ENCODE measurements at places on chromosomes 5 and 9.

DNA sequence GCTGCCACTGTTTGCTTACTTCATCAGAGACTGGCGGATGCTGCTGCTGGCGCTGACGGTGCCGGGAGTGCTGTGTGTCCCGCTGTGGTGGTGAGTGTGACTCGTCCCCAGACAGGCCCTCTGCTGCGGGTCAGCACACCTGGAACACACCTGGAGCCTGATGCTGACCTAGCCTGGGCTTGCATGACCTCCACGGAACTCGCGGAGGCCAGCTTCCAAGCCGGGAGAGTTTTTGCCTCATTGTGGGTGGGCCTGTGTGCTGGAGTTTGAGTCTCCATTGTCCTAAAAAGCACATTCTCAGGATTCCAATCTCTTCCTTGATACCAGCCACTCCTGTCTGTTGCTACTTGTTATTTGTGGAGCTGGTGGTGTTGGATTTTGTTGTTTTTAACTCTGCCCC lies 28.1 kb downstream of the SLC22A4 start:
- DNase-seq = no peak

DNA sequence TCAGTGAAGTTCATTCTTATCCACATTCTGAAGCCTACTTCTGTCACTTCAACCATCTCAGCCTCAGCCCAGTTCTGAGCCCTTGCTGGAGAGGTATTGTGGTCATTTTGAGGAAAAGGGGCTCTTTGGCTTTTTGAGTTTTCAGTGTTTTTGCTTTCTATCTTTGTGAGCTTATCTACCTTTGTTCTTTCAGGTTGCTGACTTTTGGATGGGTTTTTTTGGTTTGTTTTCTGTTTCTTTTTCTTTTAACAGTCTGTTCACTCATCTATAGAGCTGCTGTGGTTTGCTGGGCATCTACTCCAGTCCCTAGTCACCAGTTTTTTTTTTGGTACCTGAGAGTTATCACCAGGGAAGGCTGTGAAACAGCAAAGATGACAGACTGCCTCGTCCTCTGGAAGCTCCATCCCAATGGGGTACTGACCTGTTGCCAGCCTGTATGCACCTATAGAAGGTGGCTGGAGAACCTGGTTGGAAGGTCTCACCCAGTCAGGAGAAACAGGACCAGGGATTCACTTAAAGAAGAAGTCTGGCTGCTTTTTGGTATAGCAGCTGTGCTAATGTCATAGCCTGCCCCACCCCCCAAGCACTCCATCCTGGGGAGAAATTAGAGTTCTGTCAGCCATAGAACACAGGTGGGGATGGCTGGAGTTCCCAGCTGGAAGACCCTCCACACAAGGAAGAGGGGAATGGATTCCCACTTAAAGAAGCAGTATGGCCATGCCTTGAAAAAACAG lies 138.6 kb upstream of the TSLP start:
- DNase-seq = no peak

- no peak for DNase-seq
These were observed 215.0 kb downstream of the FSTL4 start for GRCh38 chr5:133397348-133397747.

- no peak for DNase-seq
These were observed 17.8 kb upstream of the IFNE start for GRCh38 chr9:21499912-21500311.

- no peak for DNase-seq
These were observed 647 bp upstream of the MEGF9 start for GRCh38 chr9:120714846-120715388.

GRCh38 chr9:1071730-1072129 lies 21.6 kb downstream of the DMRT2 start:
- DNase-seq = no peak

DNA sequence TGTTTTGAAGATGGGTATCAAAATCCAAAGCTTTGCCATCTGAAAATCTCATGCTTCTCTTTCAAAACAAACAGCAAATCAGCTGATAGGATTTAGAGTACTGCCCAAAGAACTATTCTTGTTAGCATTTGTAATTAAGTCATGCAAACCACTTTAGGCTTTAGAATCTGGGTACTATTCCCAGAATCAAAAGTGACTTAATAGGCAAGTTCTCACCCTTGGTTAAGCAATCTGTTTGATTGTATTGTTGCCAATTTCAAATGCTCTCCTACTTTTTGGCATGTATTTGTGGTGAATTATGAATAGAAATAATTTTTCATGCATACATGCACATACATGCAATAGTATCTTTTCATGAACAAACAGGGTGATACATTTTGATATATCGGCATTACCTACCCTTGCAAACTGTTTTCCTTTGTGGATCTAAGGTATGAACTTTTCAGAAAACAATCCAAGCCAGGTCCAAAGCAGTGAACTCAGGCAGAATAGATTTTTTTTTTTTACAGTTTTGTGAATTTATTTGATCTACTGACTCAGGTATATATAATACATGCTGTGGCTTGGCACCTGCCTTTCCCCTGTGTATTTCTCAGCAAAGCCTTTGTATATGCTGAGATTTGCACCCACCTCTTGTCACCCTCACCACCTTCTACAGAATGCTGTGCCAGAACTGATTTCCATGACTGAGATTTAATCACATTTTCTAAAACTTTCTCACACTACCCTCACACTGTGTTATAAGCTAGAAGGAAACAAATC lies 9.0 kb downstream of the IL33 start:
- DNase-seq = no peak

- no peak for DNase-seq
These were observed 588.7 kb upstream of the CDH6 start for GRCh38 chr5:30604648-30605262.

GRCh38 chr9:37752642-37753488 lies 740 bp upstream of the TRMT10B start:
- DNase-seq = no peak

DNA sequence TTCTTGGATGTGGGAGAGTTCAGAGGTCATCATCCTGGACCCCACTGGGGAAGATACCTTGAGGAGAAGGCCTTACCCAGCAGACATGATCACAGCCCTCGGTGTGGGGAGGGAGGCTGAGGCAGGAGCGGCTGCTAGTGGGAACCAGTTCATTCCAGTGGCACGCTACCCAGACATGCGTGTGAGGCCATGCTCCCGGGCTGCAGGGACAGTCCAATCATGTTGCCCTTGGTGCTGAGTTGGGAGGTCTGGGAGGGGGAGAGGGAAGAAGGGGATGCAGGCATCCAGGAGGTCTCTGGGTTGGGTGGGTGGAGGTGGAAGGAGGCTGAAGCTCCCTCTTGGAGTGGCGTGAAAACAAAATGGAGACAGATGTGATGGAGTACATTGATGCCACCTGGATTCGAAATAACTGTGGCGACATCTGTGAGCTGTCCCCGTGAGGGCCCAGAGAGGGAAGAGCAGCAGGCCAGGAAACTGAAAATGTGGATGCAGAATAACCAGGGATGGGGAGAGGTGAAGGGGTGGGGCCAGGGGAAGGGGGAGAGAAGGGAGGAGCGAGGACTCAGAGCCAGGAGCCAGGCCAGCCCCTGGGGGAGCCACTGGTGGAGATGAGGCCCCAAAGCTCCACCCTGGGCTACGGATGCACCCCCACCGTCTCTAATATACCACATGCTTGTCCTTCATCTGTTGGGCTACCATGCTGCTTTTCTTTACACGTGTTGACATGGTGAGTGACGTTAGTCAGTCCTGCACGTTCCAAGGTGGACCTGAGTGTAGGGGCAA lies 16.2 kb downstream of the NDUFS6 start:
- DNase-seq = no peak

- no peak for DNase-seq
These were observed 726 bp upstream of the PSMB7 start for GRCh38 chr9:124415852-124416484.

- DNase-seq = no peak
These were observed 22.1 kb downstream of the WNK2 start for GRCh38 chr9:93205896-93206575.

DNA sequence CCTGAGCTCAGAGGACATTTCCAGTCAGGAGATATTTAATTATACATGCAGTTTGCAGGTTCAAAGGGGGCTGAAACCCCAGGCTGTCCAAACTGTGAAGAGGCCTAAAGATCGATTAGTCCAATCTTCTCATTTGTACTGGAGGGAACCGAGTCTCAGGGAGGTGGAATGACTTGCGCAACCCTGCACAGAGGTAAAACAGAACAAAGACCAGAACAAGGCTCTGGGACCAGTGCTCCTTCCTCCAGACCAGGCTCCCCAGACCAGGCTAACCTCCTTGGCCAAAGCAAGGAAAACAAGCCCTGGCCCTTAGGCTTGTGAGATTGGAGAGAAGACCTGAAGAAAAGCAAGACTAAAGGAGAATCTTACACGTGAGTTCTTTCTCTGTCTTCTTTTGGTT lies 120.8 kb downstream of the ENC1 start:
- DNase-seq = no peak

- no peak for DNase-seq
These were observed 77.8 kb downstream of the PLK2 start for GRCh38 chr5:58382131-58382534.

All from foreskin keratinocyte (primary cell).